ENCODE measurements at places on chromosomes 3 and 15.

- DNase-seq: no peak
Observed at GRCh38 chr15:98382139-98382538, 266.2 kb upstream of the IGF1R start.

GRCh38 chr3:53833053-53833645 is 13.1 kb downstream of the CHDH start:
- DNase-seq: no peak

- peak; percentile 78 for DNase-seq
Observed at GRCh38 chr15:70826634-70827033, 27.3 kb downstream of the LARP6 start.

- DNase-seq: no peak
Observed at GRCh38 chr15:48029642-48030041, 91.1 kb upstream of the SLC24A5 start.

- no peak for DNase-seq
Observed at GRCh38 chr3:185653949-185654757, 68.1 kb downstream of the SENP2 start.

GRCh38 chr15:73632670-73633058 is 525 bp downstream of the NPTN start:
- DNase-seq: peak; percentile 44

- DNase-seq: peak; percentile 75
Observed at GRCh38 chr15:40010686-40011085, 28.3 kb downstream of the SRP14 start.

DNA sequence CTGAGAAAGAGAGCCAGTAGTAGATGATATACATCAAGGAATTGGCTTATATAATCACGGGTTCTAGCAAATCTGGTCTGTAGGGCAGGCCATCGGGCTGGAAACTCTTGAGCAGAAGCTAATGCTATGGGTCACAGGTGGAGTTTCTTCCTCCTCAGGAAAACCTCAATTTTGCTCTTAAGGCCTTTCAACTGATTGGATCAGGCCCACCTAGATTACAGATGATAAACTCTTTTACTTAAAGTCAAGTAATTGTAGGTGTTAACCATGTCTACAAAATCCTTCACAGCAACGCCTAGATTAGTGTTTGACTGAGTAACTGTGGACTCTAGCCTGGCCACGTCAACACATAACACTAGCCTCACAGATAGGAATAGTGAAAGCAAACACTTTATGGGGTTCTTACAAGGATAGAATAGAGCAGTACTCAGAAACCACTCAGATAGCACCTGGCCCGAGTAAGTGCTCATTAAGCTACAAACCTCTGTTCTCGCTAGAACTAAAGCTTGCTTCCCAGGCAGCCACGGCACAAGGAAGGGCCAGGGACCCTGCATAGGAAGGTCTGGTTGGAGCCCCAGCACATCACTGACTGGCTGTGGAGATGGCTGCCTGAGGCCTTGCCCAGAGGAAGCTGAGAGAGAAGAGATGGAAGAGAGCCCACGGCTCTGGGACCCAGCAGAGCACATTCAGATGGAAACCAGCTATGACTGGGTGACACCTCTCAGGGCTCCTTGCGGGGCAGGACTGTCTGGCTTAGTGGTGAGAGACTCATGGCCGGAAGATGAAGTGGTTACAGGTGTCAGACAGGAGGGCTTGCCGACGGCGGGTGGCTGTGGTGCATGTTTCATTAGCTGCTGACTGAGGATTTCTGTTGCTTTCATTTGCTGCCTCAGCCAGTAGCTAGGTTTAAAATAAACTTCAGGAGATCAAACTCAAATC is 202.5 kb upstream of the TLE3 start:
- no peak for DNase-seq
